Stimulated activated effector memory CD8-positive, alpha-beta T cell treated with anti-CD3 and anti-CD28 coated beads, Interleukin-12 subunit alpha, Interleukin-12 subunit beta, amount 100 ng/mL, for 72 hours (primary cell): ENCODE measurements at places on chromosomes 1 and 21.

DNA sequence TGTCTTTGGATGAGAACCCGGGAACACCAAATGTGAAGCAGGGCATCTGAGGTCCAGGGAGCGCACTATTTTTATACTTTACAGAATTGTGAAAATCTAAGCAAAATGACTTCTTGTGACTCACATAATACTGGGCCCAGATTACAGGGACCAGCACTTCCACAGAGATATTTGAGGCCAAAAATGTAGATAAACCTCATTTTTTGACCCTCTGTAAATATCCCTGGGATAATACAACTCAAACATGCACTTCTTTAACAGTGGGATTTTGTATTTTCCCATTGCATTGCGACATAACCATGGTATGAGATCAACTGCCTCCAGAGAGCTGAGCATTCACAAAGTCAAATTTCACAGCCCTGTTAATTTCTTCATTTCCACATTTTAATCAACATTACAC, 289.4 kb upstream of the ADGRL4 start:
- DNase-seq: no peak

DNA sequence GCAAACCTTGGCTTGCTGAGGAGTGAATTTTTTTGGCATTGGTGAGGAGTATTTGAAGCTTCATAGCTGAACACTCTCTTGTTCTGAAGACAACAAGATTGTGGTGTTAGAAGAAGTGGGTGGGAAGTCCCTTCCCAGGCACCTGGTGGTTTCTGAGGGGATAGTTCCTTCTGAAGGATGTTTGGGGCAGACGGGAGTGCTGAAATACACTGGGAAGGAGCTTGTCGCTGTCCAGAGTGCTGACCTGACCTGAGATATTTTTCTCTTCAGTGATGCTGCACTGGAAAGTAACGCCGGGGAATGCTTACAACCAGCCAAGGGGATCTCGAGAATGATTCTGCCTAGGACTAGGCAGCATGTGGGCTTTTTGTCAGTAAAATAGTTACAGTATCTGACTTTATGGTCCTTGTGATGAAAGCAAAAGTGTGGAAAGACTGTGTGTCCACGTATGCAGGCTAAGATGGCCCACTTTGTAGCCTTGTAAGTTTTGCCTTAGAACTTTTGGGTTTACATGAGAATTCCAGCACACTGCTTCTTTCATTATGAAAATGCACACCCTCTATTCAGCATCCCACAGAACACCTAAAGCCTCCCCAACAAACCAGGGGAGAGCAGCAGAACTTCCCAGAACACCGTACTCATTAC, 33.1 kb upstream of the NFASC start:
- no peak for DNase-seq

- no peak for DNase-seq
Measured at GRCh38 chr1:154867841-154868605, 2.1 kb downstream of the KCNN3 start.

DNA sequence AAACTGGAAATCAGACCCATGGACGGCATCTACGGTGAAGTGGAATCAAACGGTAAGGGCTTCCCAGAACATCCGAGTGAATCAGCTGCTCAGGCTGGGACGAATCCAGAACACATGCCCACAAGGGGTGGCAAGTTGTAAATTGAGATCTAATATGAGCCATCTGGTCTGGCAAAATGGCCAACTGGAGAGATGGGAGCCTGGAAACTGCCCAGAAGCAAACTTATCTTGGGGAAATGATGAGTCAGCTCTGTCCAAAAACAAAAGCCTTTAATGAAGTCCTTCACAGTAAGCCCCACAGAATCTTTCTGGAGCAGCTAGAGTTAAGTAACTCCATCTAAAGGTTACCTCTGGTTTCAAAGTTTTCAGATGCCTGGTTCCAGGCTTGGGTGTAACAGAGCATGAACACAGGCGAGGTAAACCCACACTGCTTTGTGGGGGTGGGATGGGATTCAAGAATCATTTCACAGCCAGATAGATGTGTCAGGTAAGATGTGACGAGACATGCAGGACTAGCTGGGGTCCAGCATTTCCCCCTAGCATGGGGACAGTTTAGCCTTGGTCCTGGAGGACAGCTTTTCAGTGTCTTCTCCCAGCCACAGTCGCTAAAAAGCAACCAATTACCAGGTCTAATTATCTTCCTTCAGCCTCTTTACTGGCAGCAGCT, 10.5 kb upstream of the SRP9 start:
- DNase-seq: no peak

- no peak for DNase-seq
Measured at GRCh38 chr1:85570446-85571180, 9.9 kb upstream of the CCN1 start.
